ENCODE measurements at places on chromosomes 5 and 9.
A peak's percentile ranks its signal among the peaks of the same experiment; 100 is the strongest.

DNA sequence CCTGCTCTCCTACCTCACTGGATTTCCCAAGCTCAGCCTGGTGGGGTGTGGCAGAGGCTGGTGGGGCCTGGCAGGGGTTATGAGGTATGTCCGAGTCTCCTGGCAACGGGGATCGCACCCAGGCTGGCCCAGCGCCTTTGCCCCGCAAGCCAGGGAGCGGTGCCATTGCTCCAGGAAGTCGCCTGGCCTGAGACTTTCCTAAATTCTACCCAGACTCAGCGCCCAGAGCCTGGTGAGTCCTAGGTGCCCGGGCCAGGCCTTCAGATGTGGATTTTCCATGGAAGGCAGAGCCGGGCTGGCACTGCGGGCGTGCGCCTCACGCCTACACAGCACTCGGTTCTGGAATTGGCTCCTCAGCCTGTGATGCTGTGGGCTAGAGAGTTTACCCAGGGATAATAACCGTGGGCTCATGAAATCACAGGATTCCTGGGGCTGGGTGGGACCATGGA, 155.4 kb upstream of the COL5A1 start:
- DNase-seq = no peak

GRCh38 chr9:133734590-133735414, 3.4 kb downstream of the SARDH start:
- DNase-seq = no peak

GRCh38 chr9:112705768-112706427, 12.0 kb downstream of the INIP start:
- DNase-seq = no peak

- no peak for DNase-seq
These were observed 38.3 kb downstream of the HTR1A start for GRCh38 chr5:63923914-63924313.

GRCh38 chr5:174505621-174506020, 218.8 kb upstream of the MSX2 start:
- DNase-seq = no peak

GRCh38 chr5:35430381-35431162, 187.1 kb upstream of the SPEF2 start:
- DNase-seq = no peak

- DNase-seq = no peak
These were observed 159.4 kb upstream of the NR3C1 start for GRCh38 chr5:143562935-143563334.

- DNase-seq = no peak
These were observed 7.0 kb upstream of the NMUR2 start for GRCh38 chr5:152412129-152412528.

DNA sequence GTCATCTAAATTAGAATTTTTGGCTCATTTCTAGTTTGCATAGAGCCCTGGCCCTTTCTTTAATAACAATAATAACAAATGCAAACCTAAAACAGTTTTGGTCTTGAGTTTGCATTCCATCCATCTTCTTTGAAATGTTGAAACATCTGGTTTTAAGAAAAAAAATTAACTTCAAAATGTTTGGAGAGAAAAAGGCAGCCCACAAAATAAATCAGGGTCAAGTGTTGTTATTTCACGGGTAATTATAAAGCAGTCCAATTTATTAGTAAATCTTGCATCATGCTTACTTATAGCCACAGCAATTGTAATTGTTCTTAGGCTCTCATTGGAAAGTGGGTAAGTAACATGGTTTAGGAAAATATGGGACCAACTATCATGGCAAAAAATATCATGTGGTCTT, 247.0 kb upstream of the MEF2C start:
- no peak for DNase-seq

DNA sequence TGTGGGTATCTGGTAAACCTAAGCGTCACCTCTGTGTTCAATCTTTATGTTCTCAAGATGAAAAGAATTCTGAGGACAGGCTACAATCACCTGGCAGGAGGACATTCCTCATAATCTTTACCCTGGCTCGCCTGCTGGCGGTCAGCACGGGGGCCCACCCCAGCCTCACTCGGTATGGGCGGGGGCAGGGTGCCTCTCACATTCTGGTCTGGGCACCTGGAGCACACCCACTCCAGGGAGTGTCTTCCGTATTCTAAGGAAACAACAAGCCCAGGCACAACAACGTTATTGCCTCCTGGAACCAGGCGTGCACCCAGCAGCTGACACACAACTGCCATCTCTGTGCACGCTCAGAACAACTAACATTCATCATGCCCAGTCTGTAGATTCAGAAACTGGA, 179.8 kb downstream of the ROR2 start:
- DNase-seq = no peak

DNA sequence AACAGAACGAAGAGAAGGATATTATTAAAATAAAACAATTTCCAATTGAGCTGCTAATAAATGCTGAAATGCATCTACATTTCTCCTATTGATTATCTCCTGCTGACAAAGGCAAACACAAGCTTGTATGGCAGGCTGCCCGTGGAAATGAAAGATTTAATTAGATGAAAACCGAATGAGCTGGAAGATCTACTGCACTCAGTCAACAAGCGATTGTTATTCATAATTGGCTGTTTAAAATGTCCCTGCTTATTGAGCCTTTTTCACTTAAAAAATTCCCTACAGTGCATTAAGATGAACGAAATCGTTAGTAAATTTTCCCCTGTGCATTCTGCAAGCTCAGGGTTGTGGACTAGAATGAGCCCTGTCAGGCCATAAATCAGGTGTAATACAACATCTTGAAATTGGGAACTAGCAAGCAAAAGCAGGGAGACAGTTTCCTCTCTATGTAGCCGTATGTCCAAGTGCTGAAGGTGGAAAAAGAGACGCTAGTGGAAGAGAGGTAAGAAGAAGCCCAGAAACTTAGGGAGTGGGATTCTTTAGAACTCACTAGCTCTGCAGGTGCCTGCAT, 28.5 kb upstream of the KIF4B start:
- no peak for DNase-seq

GRCh38 chr5:154335065-154335448, 110.7 kb upstream of the SAP30L start:
- no peak for DNase-seq

GRCh38 chr5:77995793-77996409, 219.8 kb upstream of the TBCA start:
- DNase-seq = no peak

- DNase-seq = no peak
These were observed 158.8 kb upstream of the SPEF2 start for GRCh38 chr5:35458824-35459207.

DNA sequence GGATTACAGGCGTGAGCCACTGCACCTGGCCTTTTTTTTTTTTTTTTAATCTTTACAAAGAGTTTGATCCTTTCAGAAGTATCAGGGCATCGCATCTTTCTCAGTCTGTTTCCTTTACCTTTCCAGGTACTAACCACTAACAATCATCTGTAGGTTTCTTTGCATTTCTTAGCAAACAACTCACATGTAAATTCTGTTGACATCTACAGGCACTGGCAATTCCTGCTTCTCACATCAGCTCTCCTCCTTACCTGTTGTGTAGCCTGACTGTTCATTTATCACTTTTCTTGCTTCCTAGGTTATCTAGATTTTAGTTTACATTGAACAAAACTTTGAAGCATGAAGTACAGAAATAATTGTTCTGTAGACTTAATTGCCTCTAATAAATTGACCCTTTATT, 27.5 kb upstream of the VPS13A start:
- no peak for DNase-seq

GRCh38 chr5:58993461-58993860, 410.6 kb downstream of the RAB3C start:
- DNase-seq = no peak

DNA sequence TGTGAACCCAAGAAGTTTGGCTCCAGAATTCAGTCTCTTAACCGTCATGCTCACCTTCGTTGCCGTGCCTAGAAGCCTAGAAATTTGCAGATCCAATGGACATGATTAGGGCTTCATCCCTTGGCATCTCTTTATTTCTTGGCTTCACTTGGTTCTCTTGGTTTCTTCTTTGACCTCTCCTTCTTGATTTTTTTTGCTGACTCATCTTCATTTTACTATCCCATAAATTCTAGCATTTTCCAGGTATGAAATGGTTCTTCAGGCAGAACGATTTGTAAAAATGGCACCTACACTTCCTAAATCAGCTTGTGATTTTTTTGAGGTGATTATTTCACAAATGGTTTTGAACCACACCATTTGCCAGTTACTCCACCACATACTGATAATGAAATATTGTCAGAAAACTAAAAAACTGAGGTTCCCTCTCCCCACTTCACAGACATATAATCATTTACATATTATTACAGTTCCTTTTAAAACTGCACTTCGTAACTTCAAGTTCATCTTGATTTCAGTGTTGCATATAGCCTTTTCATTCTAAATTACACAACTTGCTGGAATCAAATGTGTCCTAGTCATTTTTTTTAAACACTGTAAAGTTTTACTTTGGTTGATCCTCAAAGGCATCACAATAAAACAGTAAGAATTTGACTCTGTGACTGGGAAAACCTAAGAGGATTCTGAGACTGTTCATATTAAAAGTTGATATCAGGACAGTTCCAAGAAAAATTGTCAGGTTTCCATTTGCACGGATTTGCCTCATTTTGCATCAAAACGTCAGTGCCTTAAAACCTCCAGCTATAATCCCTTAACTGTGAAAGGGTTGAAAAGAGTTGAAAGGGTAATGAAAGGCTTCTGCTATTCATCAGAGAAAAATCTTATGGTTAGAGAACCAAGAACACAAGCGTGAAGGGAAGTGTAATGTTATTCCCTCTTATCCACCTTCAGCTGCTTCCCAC, 8.9 kb upstream of the NREP start:
- DNase-seq = no peak

- DNase-seq = peak; percentile 64
These were observed 23.7 kb downstream of the ACTL7A start for GRCh38 chr9:108885643-108886348.

DNA sequence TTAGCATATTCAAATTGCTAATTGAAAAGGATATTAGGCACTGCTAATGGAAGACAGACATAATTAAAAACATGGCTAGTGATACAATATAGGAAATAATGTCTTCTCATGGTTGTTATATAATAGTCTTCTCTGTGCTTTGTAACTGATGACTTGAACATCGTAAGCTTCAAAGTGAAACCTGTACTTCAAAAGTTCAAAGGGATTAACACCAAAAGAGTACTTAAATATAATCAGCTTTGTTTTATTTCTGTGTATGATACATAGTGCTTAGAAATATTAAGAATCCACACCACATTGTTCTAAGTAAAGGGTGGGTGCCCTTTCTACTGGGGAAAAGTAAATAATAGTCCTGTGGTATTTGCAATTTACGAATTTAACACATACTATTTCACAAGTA, 75.4 kb upstream of the ITGA1 start:
- DNase-seq = no peak
